ENCODE measurements at places on chromosomes 1 and 21.

GRCh38 chr1:229759037-229759435 is 133.0 kb downstream of the URB2 start:
- DNase-seq = no peak

DNA sequence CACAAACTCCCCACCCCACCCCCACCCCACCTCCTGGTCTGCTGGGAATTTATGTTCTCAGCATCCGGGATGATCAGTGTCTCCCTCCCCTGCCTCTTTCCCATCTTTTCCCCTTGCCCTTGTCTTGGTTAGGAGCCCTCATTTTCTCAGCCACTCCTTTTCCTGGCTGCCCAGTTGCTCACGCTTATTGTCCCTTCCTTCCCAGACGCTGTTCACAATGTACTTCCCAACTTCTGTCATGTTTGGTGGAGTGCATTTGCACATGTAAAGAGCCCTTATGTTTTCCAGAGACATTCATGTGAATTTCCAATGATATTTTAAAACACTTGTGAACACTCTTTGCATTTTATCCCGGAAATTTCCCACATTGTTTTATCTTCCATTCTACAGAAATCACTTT is 192.1 kb downstream of the RHOU start:
- no peak for DNase-seq

DNA sequence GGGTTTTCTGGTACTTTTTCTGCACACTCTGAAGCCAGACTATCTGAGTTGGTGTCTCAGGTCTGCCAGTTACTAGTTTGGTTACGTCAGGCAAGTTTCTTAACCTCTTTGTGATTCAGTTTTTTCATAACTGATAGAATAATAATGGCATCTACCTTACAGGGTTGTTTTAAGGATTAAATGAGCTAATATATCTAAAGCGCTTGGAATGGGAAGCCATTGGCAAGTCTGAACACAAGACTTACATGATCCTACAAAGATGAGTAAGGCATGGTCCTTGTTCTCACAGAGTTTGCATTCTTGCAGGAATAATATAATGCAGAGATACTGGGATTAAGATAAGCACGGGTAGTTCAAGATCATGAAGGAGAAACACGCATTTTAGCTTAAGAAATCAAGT is 9.2 kb upstream of the DENND2D start:
- no peak for DNase-seq

GRCh38 chr1:22722901-22723550 is 12.4 kb downstream of the EPHB2 start:
- no peak for DNase-seq

DNA sequence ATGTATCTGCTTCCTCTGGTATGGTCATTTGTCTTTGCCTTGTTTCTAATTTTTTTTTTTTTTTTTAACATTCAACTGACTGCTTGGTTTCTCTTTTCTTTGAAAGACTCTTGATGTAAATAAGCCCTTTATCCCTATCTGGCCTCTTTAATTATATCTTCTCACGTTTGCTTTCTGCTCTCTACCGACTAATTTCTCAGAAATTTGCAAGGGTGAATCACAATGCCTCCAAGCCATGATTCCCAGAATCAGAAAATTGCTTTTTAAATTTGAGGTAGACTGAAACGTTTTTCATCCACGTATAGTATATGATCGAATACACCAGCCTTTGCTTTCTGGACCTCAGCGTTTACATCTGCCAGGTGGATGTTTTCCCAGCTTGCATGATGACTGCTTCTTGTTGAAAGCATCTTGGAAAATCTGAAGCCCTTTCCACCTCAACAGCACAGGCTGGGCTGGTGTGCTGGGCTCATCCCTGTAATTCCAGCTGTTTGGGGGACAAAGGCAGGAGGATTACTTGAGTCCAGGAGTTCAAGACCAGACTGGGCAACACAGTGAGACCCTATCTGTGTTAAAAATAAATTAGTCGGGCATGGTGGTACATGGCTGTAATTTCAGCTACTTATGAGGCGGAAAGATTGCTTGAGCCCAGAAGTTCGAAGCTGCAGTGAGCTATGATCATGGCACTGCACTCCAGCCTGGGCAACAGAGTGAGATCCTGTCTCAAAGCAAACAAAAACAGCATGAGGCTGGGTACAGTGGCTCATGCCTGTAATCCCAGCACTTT is 35.0 kb upstream of the GPR137B start:
- no peak for DNase-seq

DNA sequence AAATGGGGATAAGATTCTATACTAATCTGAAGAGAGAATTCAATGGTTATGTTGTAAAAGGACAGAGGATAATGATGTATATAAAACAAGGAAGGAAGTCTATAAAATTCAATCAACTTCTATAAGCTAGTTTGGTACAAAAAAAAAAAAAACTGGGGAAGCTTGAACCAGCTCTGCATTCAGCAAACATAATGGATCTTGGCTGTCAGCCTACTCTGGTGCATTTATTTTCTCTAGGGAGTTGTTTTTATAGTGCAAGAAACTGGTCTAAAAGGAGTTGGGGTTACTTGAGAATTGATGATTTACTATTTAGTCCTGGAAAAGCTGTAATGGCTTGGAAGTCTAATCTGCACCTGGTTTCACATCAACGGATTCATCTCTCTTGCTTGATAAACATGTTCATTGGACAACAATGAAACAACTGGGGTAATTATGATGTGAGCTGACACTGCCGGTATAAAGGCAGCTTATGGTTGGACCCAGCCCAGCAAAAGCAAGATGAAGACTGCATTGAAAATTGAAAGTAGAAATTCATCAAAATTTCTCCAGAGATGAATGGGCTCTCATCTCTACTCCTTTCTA is 199.4 kb upstream of the NRIP1 start:
- DNase-seq = no peak

DNA sequence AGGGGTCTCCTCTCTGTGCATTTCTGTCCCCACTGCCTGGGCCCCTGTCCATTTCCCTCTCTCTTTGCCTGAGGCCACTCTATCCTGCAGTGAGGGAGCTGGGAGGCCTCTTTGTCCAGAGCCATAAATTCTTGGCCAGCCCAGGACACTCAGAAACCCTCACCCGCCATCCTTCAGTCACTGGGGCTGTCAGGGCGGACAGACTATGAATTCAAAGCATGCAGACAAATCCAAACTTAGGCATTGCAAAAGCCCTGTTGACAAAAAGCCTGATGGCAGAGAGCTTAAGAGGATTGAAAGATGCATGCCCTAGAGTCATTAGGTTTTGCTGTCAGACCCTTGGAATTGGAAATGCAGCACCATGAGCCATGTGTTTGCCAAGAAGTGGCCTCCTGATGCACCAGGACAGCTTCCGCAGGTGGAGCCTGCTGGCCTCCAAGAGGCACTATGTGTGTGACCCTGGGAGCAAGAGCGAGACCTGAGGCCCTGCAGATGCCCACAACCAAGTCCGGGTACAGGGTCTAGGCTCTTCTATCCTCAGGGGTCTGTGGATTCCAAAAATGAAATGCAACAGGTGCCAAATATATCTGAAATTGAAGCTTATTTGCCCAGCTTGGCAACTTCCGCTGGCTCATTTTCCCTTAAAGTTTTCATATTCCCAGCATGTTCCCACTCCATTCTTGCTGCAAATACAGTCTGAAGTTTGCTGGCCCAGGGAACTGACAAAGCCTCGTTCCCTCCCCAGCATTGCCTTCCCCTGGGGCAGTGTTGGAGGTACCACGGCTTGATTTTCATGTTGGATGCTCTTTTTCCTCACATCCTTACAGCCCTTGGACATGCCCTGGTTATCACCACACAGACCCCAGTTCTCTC is 177.9 kb downstream of the PGBD5 start:
- no peak for DNase-seq

- DNase-seq = no peak
Observed at GRCh38 chr1:32114420-32114819, 6.6 kb downstream of the KPNA6 start.

- peak; percentile 91 for DNase-seq
Observed at GRCh38 chr1:47189844-47190508, at the start of gene PDZK1IP1. Gene PDZK1IP1, minus strand, starts transcription at chr1:47190036. Its CDS starts 104 bp downstream, at chr1:47189932.

- no peak for DNase-seq
Observed at GRCh38 chr1:174344162-174344561, 103.6 kb upstream of the GPR52 start.

- DNase-seq = no peak
Observed at GRCh38 chr1:153395776-153396175, 4.9 kb upstream of the S100A8 start.

DNA sequence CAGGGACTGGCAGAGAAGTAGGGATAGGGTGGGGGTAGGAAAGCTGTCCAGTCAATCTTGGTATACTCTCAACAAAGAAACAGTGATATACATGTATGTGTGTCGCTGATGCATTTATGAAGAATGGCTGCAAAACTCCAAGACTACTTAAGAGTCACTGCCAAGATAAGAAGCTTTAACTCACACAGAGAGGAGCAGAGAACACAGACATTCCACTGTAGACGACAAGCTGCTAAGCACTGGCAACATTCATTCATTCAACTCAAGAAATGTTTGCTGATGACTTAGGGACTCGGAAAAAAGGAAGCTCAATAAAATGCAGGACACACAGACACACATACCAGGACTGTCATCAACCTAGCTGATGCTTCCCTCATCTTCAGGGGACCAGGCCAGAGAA is 5.5 kb downstream of the CTNNBIP1 start:
- no peak for DNase-seq

DNA sequence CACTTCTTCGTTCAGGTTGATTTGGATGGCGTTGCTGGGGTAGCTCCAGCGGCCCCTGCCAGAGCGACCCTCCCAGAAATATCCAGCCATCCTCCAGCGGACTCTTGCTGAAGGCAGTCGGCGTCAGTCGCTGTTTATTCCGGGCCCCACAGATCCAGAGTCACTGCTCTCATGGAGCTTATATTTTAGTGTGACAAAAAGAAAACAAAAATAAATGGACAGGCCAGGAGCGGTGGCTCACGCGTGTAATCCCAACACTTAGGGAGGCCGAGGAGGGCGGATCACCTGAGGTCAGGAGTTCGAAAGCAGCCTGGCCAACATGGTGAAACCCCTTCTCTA is 791 bp upstream of the CFAP298 start:
- no peak for DNase-seq

GRCh38 chr1:192575499-192576189 is at the start of gene RGS1:
Gene RGS1, plus strand, starts transcription at chr1:192575773. Its CDS starts 20 bp downstream, at chr1:192575793.
- no peak for DNase-seq

DNA sequence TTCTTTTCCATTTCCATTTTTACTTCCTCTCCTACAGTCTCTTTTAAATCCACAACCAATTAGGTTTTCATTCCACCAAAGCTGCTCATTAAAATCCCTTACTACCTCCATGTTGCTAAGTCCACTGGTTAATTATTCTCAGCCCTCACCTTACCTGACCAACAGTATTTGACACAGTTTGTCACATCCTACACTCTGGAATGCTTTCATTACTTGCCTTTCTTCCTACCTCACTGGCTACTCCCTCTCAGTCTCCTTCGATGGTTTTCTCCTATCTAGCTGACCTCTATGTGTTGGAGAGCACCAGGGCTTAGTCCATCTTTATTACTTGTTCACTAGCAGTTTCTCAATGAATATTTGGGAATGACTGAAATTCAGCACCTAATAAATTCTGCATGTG is 78.6 kb downstream of the NME7 start:
- no peak for DNase-seq

- DNase-seq = no peak
Observed at GRCh38 chr1:237320890-237321289, 278.9 kb downstream of the RYR2 start.

DNA sequence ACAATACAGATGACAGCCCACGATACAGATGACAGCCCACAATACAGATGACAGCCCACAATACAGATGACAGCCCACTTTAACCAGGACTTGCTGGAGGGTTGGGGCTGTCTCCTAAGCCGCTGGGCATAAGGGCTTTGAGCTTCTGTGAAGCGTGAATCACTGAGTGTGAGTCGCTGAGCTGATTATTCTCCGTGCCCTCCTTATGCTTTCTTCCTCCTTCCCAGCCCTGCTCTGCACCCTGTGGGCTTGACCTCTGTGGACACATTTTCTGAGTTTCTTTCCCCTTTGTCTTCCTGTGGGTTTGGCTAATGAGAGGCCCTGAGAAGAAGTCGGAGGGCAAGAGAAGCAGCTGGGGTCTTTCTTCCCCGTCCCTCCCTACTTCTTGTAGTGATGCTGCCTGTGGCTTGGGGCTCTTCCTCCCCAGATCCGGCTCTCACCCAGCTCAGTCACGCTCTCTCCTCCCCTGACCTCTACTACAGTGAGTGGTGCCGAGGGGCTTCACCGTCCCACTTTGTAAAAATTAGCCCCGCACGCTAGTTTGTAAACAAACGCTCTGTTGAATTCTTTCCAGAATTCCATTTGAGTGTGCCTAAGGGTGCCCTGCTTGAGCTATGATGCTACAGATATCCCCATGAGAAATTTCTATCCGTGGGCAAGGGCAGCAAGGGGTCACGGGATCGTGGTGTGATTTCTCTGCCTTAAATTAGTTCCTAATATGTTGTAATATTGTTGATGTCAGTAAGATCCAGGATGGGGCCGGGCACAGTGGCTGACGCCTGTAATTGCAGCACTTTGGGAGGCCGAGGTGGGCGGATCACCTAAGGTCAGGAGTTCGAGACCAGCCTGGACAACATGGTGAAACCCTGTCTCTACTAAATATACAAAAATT is 46.4 kb upstream of the SOD1 start:
- no peak for DNase-seq

GRCh38 chr1:28886731-28887418 is 27.5 kb upstream of the EPB41 start:
- peak; percentile 63 for DNase-seq

DNA sequence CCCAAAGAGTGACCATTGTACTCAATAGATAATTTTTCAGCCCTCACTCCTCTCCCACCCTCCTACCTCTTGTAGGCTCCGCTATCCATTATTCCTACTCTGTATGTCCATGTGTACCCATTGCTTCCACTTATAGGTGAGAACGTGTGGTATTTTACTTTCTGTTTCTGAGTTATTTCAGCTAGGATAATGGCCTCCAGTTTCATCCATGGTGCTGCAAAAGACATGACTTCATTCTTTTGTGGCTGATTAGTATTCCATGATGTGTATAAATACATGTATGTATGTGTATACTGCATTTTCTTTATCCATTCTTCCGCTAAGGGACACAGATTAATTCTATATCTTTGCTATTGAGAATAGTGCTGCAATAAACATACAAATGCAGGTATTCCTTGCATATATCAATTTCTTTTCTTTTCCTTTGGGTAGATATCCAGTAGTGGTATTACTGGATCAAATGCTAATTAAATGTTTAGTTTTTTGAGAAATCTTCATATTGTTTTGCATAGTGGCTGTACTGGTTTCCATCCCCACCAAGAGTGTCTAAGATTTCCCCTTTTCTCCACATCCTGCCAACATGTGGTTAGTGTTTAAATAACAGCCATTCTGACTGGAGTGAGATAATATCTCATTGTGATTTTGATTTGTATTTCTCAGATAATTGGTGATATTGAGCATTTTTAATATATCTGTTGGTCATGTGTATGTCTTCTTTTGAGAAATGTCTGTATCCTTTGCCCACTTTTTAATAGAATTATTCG is 4.9 kb downstream of the LY9 start:
- no peak for DNase-seq

- no peak for DNase-seq
Observed at GRCh38 chr1:17086751-17087150, 32.5 kb downstream of the PADI2 start.

DNA sequence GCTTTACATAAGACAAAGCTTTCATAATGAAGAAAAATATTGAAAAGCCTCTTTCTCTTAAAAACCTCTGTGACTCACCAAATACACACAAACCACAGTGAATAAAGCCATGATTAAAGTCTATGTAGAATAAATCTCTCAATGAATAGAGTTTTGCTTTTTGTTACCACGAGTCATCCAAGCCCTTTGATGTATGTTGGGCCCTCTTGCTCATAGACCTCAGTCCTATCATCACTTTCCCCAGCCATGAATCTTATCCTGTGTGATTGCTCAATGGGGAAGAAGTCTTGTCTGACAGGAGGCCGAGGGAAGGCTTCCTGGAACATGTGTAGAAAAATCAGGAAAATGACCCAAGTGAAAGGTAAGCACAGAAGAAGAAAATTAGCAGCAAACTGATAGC is 60.8 kb downstream of the NGF start:
- no peak for DNase-seq
